CD8-positive, alpha-beta memory T cell (primary cell): ENCODE measurements at places on chromosomes 1 and 21.

DNA sequence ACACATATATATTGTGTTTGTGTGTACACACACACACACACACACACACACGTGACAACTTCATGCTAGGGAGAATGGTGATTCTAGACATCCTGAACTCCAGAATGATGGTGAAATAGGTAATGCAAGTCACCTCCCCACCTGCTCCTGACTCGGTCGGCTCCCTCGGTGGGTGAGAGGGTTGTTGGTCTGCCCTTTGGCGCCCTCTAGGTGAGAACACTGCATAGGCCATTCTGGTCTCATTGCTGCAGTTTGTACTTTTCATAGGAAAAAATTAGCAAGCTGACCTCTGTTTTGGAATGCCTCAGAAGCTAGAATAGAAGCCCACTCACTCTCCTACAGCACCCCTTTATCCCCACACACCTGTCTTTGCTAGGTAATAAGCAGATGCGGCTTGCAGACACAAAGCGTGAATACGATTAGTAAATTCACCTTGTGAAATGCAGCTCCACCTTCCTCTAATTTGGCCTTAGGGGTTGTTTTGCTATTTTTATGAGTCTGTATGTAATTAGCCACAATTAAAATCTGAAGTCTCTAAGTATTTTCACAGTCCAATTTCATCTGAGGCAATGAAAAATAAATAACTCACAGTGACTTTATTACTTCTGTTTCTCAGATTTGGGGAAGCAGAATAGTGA is 130.0 kb upstream of the KCNJ15 start:
- H3K36me3 ChIP-seq, result no peaks in the 10 kb centered on the region
- H3K27ac ChIP-seq, result no peak overlapping the region
- no peaks in the 10 kb centered on the region for H3K27me3 ChIP-seq
- DNase-seq, result no peak
- H3K4me1 ChIP-seq, result no peaks in the 10 kb centered on the region
- H3K4me3 ChIP-seq, result no peak overlapping the region

DNA sequence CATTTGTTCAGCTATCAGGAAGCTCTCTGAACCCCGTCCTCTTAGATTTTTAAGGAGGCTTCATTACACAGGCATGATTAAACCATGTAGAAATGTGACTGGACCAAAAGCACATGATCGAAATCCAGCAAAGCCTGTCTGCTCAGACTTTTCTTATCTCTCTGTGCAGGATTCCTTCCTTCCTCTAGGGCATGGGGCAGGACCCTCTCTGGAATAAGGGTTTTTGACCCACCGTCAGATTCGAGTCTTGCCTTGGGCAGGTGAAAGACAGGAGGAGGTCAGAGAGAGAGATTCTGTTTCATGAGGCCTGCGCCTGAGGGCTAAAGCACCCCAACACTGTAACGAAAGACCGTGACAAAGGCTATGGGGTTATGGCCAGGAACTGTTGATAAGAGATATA is 136.8 kb downstream of the RHOU start:
- H3K27me3 ChIP-seq, result no peaks in the 10 kb centered on the region
- no peak for DNase-seq
- H3K4me1 ChIP-seq, result no peaks in the 10 kb centered on the region

GRCh38 chr1:28147264-28148094 is 29.0 kb downstream of the PTAFR start:
- H3K27ac ChIP-seq, result no peak overlapping the region
- no peaks in the 10 kb centered on the region for H3K4me1 ChIP-seq
- H3K36me3 ChIP-seq, result no peaks in the 10 kb centered on the region
- H3K27me3 ChIP-seq, result no peaks in the 10 kb centered on the region

DNA sequence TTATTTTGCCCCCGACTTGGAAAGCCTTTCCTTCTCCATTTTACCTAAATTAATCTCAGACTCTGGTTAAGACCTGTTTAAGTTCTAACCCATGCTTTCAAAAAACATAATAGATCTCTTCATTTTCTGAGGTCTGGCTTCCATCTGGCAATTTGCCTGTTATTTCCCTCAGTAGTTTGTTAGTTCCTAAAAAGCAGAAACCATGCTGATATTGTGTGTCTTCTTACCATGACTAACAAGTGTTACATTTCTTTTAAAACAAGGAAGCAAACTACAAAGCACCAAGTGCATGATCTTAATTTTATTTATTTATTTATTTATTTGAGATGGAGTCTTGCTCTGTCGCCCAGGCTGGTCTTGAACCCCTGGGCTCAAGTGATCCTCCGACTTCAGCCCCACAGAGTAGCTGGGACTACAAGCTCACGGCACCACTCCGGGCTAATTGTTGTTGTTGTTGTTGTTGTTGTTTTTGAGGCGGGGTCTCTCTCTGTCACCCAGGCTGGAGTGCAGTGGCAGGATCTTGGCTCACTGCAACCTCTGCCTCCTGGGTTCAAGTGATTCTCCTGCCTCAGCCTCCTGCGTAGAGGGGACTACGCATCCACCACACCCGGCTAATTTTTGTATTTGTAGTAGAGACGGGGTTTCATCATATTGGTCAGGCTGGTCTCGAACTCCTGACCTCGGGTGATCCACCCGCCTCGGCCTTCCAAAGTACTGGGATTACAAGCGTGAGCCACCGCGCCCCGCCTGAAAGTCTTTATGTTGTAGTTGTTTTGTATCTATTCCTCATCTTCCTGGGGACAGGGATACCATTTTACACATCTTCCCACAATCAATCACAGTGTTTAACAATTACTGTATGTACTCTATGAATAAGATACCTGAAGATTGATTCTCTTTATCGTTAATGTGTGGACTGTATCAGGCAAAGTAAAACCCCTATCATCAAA is 1.3 kb upstream of the PATJ start:
- no peak for DNase-seq
- no peak overlapping the region for H3K27ac ChIP-seq
- no peaks in the 10 kb centered on the region for H3K27me3 ChIP-seq

- peaks cover 10% of the 10 kb centered on the region for H3K36me3 ChIP-seq
- H3K4me3 ChIP-seq, result no peak overlapping the region
- no peaks in the 10 kb centered on the region for H3K27me3 ChIP-seq
- no peak overlapping the region for H3K27ac ChIP-seq
Measured at GRCh38 chr1:204414016-204414415, 2.4 kb upstream of the PPP1R15B start.
